Activated T-cell treated with anti-CD3 and anti-CD28 coated beads, Interleukin-2, amount 50 U/mL, for 72 hours (primary cell): ENCODE measurements at places on chromosomes 12 and 14.
A peak's percentile ranks its signal among the peaks of the same experiment; 100 is the strongest.

DNA sequence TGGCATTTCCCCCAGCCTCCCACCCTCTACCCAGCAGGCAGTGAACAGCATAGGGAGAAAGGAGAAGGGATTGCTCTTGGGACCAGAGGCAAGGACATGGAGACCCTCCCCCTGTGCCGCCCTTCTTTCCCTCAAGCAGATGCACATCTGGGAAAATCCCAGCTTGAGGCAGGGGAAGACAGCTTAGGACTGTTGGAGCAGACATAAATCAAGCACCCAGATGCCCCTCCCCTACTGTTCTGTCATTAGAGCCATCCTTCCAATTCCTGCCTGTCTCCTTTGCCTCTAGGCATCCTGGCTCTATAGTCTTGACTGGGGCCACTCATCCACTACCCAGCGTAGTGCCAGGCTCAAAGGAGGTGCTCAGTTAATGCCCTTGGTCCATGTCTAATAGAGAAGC lies 7.5 kb upstream of the CISTR start:
- DNase-seq = no peak

GRCh38 chr12:28974166-28974565 lies 174.9 kb upstream of the FAR2 start:
- no peak for DNase-seq

GRCh38 chr12:56800221-56800620 lies 37.1 kb downstream of the HSD17B6 start:
- no peak for DNase-seq

DNA sequence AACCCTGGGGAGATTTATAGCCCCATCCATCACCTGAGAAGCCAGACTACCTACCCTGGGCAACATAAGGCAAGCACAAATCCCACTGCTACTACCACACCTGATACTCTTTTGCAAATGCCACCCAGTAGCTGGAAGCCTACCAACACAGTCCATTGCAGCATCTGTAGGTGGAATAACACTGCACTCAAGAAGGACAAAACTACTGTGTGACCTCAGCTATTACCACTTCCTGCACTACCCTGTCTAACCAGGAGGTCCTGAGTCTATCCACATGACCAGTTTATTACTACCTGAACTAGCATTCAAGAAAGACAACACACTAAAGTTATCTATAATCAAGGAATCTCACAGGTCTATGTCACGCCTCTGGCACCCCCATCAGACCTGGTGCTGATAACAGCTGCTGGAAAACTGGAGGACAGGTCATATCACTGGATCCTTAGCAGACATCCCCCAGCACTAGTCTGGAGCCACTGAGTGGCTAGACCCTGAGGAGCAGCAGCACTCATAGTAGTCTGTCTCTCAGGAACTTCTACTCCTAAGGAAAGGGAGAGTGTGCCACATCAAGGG lies 2.9 kb upstream of the CLEC1A start:
- DNase-seq = no peak

DNA sequence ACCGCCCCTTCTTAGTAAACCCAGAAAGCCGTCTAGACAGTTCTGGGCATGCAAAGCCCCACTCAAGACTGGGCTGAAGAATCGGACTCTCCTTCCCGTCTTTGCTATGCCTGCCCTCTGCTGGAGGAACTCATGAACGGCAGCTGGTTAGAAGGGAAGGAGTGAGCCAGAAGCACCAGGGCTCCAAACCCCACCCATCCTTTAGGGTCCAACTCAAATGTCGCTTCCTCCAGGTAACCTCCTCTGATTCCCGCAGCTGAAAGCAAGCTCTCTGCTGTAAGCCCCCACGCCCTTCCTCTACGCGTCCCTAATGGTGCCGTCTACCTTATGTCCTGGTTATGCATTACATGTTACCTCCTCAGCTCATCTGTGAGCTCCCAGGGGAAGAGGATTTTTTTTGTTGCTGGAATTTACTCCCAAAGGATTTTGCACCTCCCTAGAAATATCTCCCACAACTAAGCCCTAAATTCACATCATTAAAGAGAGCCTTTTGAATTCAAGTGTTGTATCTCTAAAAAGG lies 59.0 kb upstream of the SCN8A start:
- peak; percentile 79 for DNase-seq

DNA sequence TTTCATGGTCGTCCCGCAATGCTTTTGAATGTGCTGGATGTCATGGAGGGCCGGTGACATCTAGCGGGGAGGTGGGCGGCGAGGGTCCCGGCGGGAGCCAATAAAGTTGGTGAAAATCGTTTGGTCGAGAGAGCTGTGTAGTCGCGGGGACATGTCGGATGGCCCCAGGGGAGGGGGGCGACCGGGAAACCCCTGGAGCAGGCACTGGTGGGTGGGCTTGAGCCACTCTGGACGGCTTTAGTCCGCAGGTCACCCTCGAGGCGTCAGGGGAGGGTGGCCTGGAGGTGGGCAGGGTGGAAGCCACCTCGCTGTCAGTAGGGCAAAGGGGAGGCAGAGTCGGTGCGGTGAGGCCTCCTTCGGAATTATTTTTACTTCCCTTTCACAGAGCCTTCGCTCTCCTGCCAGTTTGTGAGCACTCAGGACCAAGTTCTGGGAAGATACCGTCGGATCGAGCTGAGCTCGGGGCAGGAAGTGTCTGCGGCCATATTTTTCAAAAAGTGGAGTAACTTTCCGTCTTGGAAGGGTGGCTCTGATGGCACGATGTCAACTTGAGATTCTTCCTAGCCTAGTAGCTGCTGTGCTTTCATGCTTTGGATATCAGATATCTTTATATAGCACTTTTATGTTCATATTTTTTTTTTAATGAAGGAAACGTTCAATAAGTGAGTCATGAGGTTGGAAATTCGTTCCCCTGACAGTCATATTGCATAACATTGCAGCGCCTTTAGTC lies 28.2 kb downstream of the WBP11 start:
- peak; percentile 39 for DNase-seq

- DNase-seq = no peak
Measured at GRCh38 chr12:106551410-106551809, 31.4 kb upstream of the RFX4 start.

GRCh38 chr12:122160761-122161160 lies 13.3 kb downstream of the IL31 start:
- DNase-seq = no peak

- no peak for DNase-seq
Measured at GRCh38 chr12:107248187-107248586, 154.8 kb upstream of the CRY1 start.

GRCh38 chr14:101719045-101719645 lies 42.4 kb upstream of the PPP2R5C start:
- no peak for DNase-seq

DNA sequence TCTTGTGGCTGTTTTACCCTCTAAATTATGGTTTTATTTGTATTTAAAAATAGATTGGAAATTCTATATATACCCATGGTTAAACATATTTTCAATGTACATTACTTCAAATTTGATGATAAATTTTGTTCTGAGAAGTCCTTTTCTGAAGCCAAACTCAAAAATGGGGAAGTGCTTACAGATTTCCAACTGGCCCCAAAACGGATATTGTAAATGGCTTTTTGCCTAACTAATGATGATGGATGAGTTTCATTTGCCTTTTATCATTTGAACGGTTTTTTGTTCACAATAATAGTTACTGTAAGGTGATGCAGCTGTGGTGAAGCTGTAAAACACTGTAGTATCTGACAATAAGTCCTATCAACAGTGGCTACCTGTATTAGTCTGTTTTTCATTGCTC lies 136.9 kb downstream of the FUT8 start:
- no peak for DNase-seq

DNA sequence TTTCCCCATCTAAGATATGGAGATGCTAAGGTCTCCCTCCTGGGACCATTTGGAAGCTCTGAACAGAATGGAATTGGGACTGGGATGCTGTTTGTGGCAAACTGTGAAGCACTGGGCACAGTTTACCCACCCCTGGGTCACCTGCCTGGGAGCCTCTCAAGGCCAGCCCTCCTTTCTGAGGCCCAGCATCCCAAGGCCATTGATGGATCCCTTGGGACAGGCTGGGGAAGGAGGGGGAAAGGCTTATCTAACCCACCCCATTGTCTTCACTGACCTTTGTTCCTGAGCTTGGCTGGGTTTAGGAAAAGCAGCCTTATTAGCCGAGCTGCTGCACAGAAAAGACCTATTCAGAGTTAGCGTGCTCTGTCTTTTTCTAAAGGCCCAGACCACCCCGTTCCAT lies 5.2 kb downstream of the CCDC85C start:
- no peak for DNase-seq

DNA sequence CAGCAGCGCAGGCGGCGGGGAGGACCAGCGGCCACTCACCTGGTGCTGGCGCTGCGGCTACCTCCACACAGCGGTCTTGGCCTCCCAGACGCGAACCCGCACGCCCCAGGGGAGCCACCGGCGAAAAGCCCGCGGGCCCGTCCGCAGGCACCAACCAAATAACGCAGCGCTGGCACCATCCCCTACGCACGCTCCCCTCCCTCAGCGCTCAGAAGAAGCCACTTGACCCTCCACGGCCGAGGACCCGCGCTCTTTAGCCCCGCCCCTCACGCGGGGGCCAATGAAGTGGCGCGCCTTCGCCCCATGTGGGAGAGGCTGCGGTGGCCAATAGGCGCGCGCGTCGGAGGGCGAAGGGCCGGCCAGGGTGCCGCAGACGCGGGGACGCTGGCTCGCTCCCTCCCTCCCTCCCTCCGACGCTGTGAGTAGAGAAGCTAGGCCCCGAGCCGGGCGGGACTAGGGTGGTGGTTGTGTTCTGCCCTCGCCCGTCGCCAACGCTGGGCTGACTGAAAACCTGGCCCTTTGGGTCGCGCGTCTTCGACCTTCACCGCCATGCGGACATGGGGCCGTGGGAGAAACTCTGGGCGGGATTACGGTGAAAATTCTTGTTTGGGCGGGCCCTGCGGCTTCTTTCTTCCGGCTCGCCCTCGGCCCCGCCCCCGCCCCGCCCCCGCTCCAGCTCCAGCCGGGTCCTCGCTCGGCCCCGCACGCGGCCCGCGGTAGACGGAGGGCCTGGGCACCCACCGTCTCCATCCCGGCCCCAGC lies at the start of the genes DMAC2L and L2HGDH:
DMAC2L (plus strand) TSS at position 353 of the 762 bp plus-strand sequence. CDS start 9,164 bp downstream, outside the sequence.
L2HGDH (minus strand) TSS at position 258 of the 762 bp plus-strand sequence; CDS start at position 179, 79 bp downstream.
- peak; percentile 94 for DNase-seq

- no peak for DNase-seq
Measured at GRCh38 chr12:69241438-69242092, 2.2 kb downstream of the CPSF6 start.

- DNase-seq = no peak
Measured at GRCh38 chr12:106331599-106331998, 25.9 kb upstream of the POLR3B start.
